ENCODE measurements at places on chromosomes 7 and 10.

DNA sequence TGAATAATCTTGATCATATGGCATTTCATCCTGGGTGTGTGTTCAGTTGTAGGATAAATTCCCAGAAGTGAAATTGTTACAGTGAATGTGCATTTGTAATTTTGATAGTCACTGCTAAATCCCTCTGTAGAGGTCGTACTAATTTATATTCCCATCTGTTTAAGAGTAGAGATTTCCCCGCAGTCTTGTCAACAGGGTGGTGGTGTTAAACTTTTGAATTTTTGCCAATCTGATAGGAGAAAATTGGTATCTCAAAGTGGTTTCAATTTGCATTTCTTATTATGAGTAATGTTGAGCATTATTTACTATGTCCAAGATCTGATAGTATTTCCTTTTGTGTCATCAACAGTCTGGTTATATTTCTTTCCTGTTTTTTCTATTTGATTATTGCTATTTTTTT is 101.7 kb downstream of the AUTS2 start:
- DNase-seq: no peak

DNA sequence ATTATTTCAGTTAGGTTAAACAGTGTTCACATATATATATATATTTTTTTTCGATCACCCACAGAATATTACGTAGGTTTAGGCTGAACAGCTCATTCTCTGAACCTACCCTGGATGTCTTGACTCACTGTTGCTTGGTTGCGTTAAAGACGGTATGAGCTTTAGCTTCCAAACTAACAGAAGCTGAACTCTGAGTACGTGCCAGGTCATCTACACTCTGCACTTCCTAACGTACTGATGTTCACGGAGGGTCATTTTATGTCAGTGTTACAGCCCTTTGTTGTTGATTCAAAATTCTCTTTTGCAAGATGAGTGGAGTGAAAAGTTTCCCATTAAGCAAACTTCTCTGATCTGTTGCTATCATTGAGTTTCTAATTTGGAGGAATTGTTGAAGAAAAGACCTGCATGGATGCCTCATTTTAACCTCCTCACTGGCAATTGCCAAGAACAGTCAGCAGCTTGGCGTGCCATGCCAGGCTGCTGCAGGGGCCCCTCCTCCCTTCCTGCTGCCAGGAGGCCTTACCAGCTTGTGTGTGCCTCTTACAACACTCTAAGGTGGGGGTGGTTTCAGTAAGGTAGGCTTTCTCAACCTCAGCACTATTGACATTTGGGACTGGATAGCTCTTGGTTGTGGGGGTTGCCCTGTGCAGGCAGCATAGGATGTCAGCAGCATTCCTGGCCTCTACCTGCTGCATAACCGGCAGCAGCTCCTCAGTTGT is 44.3 kb downstream of the INSYN2A start:
- DNase-seq: peak; percentile 52

DNA sequence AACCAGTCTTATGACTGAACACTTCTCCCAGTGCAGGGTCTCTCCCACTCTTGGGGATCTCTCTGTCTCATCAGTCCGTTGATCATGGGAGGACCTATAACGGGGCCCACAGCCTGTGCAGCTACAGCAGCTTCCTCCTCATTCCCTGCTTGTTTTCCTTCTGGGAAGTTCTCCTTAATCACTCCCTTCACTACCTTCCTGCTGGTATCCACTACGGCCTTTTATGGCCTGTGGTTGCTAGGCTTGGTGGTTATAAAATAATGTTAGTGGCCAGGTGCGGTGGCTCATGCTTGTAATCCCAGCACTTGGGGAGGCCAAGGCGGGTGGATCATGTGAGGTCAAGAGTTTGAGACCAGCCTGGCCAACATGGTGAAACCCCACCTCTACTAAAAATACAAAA is 3.5 kb upstream of the ZNF282 start:
- DNase-seq: no peak

GRCh38 chr10:104541820-104542219 is 99.3 kb upstream of the SORCS3 start:
- no peak for DNase-seq

DNA sequence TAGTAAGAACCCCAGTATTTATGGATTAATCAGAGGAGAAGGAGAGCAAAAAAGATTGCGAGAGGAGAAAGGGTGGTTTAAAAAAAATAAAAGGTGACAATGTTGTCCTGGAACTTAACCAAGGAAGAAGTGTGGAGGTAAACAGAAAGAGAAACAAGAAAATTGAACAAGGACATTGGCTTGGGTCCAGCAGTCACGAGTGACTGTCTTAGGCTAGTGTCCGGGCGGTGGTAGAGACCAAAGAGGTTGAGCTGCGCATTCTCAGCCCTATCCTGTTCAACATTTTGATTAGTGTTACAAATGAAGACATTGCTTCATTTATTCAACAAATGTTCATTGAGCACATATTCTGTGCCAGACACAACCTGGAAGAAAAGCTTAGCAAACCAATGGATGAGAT is 329.9 kb downstream of the FGFR2 start:
- DNase-seq: no peak

- peak; percentile 34 for DNase-seq
Observed at GRCh38 chr7:129553899-129554461, 51.6 kb downstream of the SMKR1 start.

DNA sequence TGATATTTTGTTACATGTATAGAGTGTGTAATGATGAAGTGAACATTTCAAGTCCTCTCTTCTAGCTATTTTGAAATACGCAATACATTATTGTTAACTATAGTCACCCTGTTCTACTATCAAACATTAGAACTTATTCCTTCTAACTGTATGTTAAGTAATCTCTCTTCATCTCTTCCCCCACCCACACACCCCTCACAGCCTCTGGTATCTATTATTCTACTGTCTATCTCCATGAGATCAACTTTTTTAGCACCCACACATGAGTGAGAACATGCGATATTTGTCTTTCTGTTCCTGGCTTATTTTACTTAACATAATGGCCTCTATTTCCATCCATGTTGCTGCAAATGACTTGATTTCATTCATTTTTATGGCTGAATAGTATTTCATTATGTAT is 57.7 kb upstream of the EGR2 start:
- DNase-seq: no peak
